ENCODE measurements at places on chromosomes 2 and 18.
A peak's percentile ranks its signal among the peaks of the same experiment; 100 is the strongest.

- no peak for DNase-seq
Observed at GRCh38 chr2:241310917-241311566, 4.4 kb downstream of the HDLBP start.

DNA sequence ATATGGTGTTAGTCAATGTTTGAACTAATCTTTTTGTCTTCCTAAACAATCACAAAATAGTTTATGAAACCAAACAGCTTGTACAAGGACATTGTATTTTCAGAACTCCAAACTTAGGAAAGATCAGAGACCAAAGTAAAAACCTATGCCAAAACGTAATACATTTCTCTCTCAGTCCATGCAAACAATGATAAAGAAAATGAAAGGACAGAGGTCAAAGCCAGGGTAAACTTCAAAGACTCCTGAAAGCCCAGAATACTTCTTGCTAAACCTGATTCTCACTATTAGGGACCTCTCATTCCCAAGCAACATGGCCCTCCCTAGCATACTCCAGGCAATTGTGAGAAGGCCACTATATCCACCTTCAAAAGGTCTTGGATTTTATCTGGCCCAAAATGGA is 105.1 kb upstream of the GALNT5 start:
- DNase-seq: no peak

DNA sequence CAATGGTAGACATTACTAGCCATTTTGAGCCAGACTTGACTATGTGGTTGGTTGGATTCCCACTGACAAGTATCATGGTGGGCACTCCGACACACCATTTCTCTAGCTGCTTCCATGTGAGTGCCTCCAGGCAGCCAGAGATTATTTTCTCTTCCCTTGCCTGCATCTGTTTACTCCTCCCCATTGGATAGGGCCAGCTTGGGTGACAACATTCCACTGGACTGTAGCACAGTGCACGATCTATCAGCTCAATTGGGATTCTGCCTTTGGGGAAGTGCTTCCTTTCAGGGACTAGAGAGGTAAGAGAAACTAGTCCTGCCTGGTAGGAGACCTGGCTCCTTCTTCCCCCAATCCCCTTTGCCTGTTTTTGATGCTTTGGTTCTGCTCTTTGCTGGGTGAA is 49.0 kb upstream of the MAP4K3 start:
- DNase-seq: no peak

- DNase-seq: no peak
Observed at GRCh38 chr18:63374540-63374939, 7.5 kb upstream of the KDSR start.

GRCh38 chr2:9343524-9343923 is 79.8 kb downstream of the ITGB1BP1 start:
- no peak for DNase-seq

DNA sequence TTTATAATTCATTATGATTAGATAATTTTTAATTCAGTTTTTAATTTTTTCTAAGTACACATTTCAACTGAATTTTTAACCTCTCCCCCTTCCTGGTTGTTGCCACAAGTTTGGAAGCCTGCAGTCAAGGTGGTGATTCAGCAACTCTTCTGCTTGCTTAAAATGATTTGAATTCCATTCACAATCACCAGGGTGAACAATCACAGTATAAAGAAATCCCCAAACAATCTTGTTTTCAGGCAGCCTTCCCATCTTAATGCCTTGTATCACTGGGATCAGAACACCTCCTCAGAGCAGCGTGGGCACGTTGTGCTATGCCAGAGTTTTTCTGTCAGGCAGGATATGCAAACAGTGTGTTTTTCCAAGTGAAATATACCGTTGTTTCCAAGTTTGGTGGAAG is 46.7 kb upstream of the BARD1 start:
- DNase-seq: no peak

- DNase-seq: peak; percentile 70
Observed at GRCh38 chr2:206982360-206982955, 43.1 kb downstream of the CPO start.

GRCh38 chr2:142531377-142531776 is 346.1 kb upstream of the KYNU start:
- no peak for DNase-seq

GRCh38 chr18:12287131-12287681 is 20.8 kb upstream of the TUBB6 start:
- no peak for DNase-seq

DNA sequence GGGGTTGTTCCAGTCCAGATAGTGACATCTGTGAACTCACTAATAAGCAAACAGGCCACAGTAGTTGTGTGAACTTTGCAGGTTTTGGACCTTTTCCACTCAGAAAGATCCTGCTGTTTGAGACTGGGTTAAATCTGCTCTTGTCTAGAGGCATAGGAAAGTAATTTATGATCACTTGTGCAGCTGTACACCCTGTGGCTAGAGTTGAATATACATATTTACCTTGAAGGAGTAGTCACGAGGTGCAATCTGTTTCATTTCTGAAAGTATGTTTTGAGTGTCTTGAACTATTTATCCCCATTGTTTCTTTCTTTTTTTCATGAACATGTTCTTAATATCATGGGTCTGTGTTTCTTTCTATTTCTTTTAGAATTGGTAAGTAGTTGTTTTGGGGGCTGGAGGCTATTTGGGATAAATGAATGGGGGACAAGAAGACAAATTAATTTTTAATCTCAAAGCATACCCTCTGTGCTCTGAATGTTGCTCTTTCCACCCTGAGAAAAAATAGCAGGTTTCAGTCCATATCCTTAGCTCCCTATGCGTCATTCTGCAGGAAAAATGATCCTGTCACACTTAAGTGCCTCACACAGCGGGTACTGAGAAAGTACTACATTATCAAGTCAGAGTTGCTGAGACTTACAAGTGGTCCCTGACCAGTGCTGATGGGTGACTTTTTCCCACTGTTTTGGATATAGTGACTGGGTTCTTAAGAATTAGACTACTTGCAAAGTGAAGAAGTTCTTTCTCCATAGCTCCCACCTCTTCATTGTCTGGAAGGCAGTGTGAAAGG is 28.2 kb downstream of the DCC start:
- no peak for DNase-seq

DNA sequence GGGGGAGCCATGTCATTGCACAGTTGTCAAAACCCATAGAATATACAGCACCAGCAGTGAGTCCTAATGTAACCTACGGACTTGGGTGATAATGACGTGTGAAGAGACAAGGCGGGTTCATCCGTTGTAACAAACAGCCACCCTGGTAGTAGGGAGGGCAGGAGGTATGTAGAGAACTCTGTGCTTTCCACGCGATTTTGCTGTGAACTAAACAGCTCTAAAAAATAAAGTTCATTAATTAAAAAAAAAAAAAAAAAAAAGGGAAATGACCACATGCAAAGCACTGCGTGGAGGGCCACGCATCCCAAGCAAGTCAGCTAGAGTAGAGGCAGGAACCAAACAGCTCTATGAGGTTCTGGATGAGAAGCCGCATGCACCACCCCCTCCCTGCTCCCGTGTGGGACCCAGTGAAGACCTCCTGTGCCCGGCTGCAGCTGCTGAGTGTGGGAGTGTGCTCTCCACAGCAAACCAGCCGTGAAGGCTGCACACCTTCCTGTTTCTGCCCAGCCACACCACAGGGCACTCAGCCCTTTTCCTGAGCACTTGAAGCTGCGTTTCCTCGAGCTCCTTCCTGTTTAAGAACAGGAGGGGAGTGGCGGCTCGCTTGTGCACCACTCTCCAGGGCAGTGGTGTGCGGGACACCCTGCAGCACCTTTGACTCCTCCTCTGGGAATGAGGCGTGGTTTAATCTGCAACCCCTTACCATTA is 65.6 kb downstream of the ODC1 start:
- no peak for DNase-seq

DNA sequence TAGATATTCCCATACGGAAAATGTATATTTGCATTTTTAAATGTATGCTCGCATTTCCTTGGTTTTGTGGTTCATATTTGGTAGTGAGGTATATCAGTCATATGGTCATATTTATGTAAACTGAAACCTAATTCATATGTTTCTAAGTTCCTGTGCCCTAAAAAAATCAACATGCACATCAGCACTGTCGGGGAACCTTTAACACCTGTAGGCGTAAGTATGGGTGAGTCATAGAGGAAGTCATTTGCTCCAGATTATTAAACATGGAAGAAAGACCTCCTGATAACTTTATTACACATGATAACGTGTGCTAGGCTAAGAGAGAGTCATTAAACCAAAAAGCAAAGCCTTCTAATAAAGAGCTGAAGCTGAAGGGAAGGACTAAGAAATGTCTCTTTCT is 437.7 kb downstream of the NRXN1 start:
- no peak for DNase-seq

DNA sequence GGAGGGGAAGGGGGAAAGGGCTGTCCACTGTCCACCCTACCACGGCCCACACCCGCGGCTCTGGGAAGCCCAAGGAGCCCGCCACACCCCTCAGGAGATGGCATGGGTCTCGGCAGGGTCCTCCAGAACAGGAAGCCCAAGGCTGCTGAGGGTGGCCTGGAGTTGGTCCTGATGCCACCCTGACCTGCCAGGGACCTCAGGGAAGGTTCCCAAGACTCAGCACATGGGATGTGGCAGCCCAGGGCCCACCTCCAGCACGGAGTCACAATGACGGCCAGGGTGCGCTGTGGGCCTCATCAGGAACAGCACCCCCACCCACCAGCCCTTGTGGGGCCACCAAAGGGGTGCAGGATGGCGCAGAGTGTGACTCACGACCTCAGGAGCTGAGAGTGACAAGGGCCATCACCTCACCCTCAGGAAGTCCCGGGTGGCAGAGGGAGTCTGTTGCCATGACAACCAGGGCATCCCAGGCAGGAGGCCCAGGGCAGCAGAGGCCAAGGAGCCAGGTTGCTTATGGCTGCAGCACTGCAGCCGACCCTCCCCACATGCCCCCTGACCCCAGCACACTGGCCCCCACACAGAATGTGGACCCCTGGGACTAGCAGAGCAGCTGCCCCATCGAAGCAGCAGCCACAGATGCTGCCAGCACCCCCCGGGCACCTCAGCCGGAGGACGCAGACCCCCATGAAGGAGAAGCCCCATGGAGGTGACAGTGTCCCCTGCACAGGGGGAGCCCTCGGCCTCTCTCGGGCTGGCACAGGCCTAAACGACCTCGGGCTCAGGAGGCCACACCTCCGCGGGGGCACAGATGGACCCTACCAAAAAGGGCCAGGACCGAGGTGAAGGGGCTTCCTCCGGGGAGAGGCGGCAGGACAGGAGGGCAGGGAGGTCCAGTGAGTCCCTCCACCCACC is 34.3 kb downstream of the KIF1A start:
- no peak for DNase-seq

GRCh38 chr18:23725827-23726661 is 36.8 kb downstream of the LAMA3 start:
- peak; percentile 57 for DNase-seq

DNA sequence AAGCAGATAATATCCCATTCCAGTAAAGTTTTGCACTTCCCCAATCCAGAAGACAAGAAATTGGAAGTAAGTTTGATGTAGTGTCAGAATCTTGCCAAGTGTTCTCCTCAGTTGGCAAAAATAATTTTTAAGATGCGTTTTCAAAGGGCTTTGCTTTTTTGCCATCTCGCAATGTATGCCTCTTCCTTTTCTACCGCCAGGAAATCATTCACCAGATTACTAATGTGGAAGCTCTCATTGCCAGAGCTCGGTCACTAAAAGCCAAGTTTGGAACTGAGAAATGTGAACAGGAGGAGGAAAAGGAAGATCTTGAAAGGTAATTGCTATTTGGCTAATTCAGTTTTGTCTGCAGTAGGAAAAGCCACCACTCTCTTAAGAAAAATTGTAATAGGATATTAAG is 110.7 kb downstream of the RAB3GAP1 start:
- no peak for DNase-seq

- DNase-seq: no peak
Observed at GRCh38 chr2:165636959-165637358, 157.1 kb downstream of the GALNT3 start.

DNA sequence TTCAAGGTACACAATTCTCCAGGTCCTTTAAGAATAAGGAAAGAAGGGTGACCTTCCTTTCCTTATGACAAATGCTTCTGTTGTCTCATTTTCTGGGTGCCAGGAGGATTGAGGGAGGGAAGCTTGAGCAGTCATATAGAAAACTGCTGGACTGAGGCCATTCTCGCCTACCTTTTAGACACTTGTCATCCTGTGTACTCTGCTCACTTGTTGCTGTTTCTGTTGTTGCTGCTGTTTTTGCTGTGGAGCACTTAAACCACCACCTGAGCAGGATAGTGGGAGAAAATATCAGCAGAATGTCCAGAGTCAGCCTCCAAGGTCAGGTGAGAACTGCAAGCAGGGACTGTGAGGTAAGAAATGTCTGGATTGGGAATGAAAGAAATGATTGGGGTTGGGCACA is 2.8 kb downstream of the DNAJC5G start:
- no peak for DNase-seq

- peak; percentile 79 for DNase-seq
Observed at GRCh38 chr2:239871481-239872435, 153.4 kb downstream of the NDUFA10 start.

DNA sequence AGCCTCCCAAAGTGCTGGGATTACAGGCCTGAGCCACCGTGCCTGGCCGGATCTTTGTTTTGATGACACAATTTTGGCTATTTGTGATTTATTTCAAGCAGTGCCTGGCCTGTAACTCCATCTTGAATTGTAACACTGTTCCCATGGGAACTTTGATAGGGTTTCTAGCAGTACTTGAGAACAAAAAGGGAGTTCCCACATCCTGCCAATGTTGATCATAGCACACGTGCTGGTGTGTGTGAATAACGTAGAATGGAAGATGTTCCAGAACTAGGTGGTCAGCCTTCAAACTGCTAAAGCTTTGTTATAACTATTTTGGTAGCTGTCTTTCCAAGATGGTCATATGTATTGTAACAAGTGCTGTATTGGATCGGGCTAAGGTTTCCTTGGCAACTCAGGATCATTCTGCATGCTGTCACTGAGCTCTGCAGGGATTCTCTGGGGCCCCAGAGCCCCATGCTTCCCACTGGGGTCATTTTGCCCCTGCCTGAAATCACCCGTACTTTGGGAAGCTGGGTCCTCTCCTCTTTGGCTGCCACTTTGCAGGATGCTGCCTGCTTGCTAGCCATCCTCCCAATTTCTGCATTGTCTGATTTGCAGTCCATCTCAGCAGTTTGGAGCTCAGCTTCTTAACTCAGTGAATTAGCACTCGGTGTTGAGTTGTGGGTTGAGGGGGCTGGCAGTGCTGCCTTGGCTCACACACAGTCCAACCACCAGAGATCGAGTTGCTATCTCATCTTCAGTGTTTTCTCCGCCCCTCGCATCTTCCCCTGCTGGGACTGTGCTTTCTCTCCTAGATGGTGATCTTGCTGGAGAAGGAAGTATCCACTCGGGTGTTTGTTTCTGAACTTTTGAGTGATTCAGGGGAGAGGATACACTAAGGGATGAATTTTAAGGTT is 26.8 kb downstream of the SH3RF3 start:
- no peak for DNase-seq

- DNase-seq: no peak
Observed at GRCh38 chr2:191679818-191680600, 2.1 kb downstream of the NABP1 start.

DNA sequence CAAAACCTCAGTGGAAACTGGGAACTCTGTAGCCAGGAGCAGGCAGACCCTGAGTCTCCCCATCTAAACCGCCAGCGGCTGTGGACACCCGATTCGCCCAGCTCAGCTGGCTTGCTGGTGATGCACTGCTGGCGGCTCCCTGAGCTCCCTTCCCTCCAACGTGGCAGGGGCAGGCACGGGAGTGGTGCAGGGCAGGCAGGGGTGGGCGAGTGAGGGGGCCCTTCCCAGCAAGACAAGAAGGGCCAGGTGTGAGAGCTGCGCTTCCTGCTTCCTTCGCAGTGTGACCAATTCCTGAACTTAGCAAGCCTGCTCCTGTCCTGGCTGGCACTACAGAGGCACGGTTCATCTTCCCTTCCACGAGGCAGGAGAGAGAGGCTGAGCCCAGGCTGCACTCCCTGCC is 12.3 kb upstream of the SEMA4C start:
- DNase-seq: no peak

Data from esophagus muscularis mucosa (tissue), 4 donors.